ENCODE measurements at places on chromosomes 16 and 17.

- DNase-seq = no peak
Measured at GRCh38 chr16:69620573-69620972, 54.8 kb downstream of the NFAT5 start.

GRCh38 chr17:2042390-2042847 is 597 bp downstream of the OVCA2 start:
- DNase-seq = no peak

GRCh38 chr16:7731141-7731540 is 398.5 kb downstream of the RBFOX1 start:
- no peak for DNase-seq

- no peak for DNase-seq
Measured at GRCh38 chr17:67212231-67212630, 32.8 kb downstream of the HELZ start.

- DNase-seq = no peak
Measured at GRCh38 chr16:72172105-72173034, at the start of gene PMFBP1. PMFBP1 (minus strand) TSS chr16:72172155; CDS start chr16:72171208, 947 bp downstream.

- DNase-seq = no peak
Measured at GRCh38 chr17:69961501-69962145, 113.4 kb upstream of the KCNJ16 start.

DNA sequence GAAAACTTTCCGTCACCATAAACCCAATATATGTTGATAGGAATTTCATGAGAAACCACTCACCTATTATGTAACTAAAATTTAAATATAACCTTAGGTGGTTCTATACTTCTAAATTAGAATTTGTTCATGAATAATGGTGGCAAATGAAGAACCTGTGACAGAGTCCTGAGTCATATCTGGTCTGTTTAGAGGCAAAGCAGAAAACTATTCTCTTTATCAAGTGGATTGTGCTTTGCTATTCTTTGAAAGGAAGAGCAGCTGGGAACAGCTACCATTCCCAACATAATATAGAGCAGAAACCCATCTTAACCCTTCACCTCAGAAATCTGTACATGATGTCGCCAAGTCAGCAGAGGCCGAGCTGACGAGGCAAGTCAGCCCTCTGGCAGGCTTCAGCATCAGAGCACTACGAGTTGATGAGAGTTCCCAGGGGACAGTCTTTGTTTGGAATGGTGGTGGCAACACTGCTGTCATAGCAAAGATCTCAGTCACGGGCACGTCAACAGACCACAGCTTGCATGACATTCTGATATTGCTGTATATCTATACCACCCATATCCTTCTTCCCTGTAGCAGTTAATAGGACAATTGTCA is 631.9 kb upstream of the CA10 start:
- DNase-seq = no peak

DNA sequence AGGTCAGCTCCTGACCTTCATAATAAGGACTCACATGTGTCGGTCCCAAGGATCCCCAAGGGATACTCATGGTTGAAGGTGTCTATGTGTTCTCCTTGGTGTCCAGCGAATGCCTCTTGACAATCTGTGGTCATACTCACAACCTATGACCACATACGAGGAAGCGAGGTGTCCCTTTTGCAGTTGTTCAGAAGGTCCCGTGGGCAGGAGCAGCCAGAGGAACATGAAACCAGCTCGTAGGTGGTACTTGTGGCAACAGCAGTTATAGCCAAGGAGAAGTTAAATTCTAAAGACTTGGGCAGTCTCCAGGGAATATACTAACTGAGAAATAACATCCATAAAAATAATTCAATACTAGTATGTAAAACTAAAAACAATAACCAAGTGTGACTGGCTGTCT is 685.3 kb downstream of the WWOX start:
- no peak for DNase-seq

DNA sequence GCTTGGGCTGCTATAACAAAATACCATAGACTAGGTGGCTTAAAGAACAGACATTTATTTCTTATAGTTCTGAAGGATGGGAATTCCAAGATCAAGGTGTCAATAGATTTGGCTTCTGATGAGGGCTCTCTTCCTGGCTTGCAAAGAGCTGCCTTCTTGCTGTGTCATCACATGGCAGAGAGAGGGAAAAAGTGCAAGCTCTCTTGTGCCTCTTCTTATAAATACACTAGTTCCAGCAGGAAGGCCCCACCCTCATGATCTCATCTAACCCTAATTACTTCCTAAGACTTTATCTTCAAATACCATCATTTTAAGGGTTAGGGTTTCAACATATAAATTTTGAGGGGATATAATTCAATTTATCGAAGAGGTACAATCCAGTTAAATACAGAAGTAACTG is 30.6 kb downstream of the ABCA9 start:
- no peak for DNase-seq

GRCh38 chr17:42025191-42025579 is 5.3 kb downstream of the NKIRAS2 start:
- no peak for DNase-seq

DNA sequence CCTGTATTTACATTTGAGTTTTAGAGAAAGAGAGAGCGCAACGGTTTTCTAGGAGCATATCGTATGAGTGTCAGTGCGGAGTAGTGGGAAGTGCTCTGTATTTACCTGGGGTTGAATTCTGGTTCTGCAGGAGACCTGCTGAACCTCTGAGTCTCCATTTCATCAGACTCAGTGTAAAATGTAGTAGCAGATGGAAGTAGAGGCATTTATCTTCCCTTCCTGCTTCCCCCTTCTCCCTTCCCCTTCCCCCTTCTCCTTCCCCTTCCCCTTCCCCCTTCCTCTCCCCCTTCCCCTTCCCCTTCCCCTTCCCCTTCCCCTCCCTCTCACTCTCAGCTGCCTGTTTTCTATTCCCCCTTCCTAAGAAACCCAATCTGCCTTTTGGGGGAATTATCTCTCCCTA is 426.9 kb downstream of the NPIPA7 start:
- no peak for DNase-seq

- no peak for DNase-seq
Measured at GRCh38 chr17:61972311-61972710, 44.5 kb upstream of the INTS2 start.

DNA sequence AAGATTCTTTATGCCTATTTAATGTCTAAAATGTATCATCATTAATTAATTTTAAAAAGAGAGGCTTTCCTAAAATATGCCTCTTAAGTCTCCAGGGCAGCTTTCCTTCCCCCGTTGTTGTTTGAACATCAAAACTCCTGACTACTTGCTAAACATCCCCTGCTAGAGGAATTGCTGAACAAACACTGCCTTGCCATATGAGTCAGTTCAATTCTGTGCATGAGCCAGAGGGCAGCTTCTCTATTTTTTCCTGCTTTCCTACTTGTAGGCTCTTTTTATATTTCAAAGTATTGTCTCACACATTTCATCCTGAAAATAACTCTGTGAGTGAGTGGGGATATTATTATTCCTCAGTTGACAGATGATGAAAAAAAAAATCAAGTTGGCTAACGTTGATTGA is 143.4 kb downstream of the HS3ST4 start:
- DNase-seq = no peak

GRCh38 chr17:16954521-16954920 is 17.4 kb downstream of the TNFRSF13B start:
- DNase-seq = no peak

DNA sequence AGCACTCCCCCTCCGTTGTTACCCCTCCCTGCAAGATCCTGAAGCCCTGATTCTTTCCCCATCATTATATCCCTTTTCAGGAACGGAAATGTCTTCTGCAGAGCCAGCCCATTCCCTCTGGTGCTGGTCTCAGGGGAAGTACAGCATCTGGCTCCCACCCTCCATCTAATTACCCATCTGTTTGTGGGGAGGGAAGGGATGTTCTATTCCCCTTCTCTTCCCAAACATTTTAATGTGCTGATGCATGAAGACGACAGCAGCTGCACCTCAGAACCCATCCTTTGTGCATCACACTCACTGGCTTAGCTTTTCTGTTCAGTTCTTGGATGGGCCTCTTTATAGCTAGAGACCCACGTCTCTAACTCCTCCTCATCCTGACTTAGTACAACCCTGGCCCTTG is 367.2 kb downstream of the CDH13 start:
- DNase-seq = no peak

GRCh38 chr16:72024862-72025382 is 16.4 kb downstream of the DHODH start:
- DNase-seq = no peak

GRCh38 chr16:31695667-31696066 is 168.0 kb downstream of the AHSP start:
- no peak for DNase-seq

DNA sequence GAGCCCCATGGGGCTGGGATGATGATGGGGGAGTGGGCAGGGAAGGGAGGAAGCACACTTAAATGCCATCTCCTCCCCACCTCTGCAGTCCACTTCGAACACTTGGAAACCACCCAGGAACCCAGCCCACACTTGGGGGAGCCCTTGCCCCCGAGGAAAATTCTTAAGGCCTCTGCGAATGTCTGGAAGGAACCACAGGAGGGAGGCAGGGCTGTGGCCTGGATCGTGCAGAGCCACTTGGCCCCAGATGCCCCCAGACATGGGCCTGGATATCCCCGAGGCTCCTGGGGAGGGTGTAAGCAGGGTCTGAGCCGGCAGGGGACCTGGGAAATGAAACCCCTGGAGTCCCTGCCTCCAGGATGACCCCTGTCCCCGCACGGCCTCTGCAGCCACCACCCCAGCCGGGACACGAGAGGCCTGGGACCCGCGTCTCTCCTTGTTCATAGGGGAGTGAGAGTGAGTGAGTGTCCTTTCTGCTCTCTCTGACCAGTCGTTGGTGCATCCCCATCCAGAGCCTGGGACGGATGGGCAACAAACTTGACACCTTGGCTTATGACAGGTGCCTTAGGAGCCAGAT is 11.8 kb upstream of the MTSS2 start:
- no peak for DNase-seq

GRCh38 chr17:6455321-6455705 is 11.1 kb downstream of the PIMREG start:
- DNase-seq = no peak

GRCh38 chr16:70298988-70299938 is at the start of gene DDX19B:
DDX19B (plus strand) TSS chr16:70299186; CDS start chr16:70299298, 112 bp downstream.
- DNase-seq = peak; percentile 86

- no peak for DNase-seq
Measured at GRCh38 chr16:47664653-47665325, 203.7 kb downstream of the PHKB start.

GRCh38 chr17:19538095-19539039 is 4.7 kb downstream of the SLC47A1 start:
- DNase-seq = no peak

DNA sequence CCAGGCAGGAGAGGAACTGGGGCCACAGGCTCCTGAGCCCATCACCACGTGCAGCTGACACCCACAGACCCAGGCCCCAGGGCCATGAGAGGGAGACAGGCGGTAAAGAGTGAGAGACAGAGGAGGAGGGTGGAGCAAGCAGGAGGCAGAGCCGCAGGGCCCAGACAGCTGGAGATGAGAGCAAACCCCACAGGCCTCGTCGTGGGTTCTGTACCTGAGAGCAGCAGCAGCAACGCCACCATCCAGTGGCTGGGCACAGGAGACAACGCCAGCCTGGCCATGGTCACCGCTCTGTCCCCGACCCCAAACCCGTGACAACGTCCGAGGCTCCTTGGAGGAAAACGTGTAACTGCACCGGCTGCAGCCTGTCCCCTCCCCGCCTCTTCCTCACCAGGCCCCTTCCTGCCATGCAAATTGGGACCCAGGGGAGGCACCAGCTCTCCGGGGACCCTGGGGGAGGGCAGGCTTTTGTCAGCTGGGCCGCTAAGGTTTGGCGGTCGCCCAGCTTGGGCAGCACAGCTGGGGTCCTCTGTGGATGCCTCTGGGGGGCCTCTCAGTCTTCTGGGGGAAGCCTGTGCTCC is at the start of gene CD79B:
CD79B (minus strand) TSS at position 351 of the 581 bp plus-strand sequence; CDS start at position 281, 70 bp downstream.
- DNase-seq = no peak

DNA sequence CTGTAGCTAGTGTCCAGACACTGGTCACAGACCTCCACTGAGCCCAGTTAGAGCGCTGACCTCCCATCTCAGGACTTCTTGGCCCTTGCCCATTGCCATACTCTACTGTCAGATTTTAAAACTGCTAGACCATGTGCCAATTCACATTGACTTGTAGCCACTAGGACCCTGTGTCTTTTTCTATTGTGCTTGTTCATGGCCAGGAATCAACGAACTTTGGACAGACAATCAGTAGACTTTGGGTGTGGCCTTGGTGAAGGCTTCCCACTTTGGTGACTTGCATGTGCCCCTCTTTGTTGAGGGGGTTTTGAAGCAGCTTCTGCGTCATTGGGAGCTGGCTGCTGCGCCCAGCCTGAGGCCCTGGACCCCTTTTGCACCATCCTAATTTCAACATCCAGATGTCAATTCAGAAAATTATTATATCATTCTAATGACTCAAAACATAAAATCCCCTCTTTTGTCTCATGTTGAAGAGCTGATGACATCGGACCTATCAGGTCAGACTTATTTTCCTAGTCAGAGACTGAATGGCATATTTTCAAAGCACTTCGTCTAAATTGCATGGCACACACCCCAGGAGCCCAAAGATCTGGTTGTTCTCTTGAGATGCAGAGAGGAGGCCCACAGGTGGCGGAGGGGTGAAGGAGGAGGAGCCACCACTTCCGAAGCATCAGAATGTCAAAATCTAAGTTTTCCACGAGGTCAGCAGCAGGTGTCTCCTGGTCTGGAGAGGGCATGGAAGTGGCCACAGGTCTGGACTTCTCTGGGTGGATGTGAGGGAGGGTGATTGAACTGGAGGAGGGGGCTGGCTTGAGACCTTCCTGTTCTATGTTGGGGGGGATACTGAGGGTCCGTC is 93.4 kb upstream of the CBX4 start:
- DNase-seq = no peak

GRCh38 chr16:79595231-79595641 is 5.3 kb downstream of the MAF start:
- no peak for DNase-seq

- DNase-seq = no peak
Measured at GRCh38 chr17:9232591-9233270, 211.4 kb downstream of the NTN1 start.

GRCh38 chr17:57584050-57584551 is 161.0 kb downstream of the CCDC182 start:
- no peak for DNase-seq

DNA sequence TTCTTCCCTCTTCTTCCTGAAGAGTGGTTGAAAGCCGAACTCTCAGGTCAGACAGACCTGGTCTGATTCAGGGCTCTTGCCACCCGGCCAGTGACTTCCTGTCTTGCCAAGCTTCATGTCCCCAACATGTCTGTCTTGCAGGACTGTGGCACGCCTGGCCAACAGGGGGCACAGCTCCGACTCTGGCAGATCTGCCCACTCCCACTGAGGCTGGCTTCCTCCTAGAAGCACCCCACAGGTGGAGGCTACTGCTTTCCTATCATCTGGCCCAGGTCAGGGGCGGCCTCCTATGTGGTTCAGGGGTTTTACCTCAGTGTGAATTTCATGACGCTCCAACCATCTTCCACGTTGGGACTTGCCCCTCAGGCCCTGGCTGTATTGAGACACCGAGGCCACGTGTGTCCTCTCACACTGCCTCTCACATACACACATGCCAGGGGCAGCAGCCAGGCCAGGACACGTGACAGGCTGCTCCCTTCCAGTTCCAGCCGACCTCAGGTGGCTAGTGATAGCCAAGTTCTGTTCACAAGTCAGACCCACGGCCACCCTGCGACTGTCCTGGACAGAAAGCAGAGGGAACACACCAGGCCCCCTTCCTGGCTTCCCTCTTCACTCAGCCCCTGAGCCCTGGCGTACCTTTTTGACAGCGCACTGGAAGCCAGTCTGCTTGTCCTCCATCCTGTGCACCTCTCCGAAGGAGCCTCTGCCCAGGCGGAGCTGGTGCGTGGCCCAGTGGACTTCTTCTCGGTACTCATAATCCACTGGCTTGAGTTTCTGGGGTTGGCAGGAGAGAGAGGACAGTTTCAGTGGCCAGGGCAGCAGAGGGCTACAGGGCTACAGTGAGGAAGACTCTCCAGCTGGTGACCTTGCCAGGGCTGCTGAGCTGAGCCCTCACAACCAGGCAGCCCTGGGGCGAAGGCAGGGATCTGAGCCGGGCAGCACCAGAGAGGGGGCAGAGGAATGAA is 22.6 kb upstream of the SPATA32 start:
- peak; percentile 59 for DNase-seq

All from cerebellum (tissue), 4 donors.